ENCODE measurements at places on chromosomes 6 and 20.

DNA sequence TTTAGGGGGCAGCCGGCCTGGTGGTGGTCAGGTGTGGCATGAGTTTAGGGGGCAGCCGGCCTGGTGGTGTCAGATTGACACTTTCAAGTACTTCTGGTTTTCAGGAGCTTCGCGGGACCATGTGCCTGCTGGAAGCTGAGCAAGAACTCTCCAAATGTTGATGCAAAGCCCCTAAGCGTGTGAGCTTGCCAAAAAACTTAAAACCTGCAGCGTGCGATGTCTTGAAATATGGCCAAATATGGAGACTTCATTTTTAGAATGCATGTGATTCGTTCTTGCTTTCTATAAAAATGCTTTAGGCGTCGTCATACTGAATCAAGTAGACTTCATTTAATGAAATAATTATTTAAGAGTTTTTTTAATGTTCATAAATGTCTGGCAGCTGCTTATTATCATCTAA lies 149.4 kb downstream of the SMOC2 start:
- no peak for DNase-seq

- no peak for DNase-seq
Observed at GRCh38 chr6:11538052-11538818, 686 bp downstream of the TMEM170B start.

DNA sequence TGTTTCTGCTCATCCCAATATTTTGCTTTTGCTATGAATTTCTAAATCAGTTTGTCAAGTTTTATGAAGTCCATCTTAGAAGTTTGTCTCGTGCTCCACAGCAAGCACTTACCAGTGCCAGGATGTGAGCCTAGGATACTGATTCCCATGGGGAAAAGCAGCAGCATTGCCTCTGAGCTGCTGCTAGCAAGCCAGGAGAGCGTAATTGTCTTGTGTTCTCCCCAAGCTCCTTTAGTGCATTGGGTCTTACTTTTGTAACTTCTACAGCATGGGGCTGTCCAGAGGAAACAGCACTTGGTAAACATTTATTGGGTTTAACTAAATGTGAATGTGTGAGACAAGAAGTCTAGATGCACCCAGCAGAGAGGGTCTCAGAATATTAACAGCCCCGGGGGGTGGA lies 76.1 kb downstream of the RNF182 start:
- no peak for DNase-seq

GRCh38 chr6:64672651-64673050 lies 1034.4 kb downstream of the EYS start:
- no peak for DNase-seq

DNA sequence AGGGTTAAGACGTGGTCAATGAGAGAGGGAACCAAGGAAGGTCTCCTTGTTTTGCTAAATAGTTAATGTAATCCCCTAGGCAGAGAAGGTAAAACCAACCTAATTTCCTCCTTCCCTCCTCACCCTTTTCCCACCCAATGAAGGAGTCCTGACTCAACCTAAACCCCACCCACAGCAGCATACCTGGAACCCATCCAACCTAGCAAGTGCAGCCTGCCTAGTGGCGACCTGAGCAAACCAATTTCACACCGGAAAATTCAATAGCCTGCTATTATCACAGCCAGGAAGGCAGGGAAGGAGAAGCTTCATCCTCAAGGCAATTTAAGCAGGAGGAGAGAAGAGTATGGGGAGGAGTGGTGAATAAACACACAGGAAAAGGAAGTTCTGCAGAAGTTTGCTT lies 46.9 kb downstream of the OSTM1 start:
- no peak for DNase-seq

- DNase-seq: no peak
Observed at GRCh38 chr6:168627506-168628175, 186.7 kb downstream of the SMOC2 start.

- no peak for DNase-seq
Observed at GRCh38 chr6:166927240-166927934, 29.0 kb downstream of the RNASET2 start.

GRCh38 chr20:24432046-24432442 lies 37.4 kb upstream of the SYNDIG1 start:
- DNase-seq: no peak
